ENCODE measurements at places on chromosomes 1 and 21. TPM values are rescaled to one million over a fixed set of nuclear protein-coding genes. Genes with fewer than 3 reads are reported as not detected.
A peak's percentile ranks its signal among the peaks of the same experiment; 100 is the strongest.

ITLN2 gene
- not detected for total RNA-seq

DNA sequence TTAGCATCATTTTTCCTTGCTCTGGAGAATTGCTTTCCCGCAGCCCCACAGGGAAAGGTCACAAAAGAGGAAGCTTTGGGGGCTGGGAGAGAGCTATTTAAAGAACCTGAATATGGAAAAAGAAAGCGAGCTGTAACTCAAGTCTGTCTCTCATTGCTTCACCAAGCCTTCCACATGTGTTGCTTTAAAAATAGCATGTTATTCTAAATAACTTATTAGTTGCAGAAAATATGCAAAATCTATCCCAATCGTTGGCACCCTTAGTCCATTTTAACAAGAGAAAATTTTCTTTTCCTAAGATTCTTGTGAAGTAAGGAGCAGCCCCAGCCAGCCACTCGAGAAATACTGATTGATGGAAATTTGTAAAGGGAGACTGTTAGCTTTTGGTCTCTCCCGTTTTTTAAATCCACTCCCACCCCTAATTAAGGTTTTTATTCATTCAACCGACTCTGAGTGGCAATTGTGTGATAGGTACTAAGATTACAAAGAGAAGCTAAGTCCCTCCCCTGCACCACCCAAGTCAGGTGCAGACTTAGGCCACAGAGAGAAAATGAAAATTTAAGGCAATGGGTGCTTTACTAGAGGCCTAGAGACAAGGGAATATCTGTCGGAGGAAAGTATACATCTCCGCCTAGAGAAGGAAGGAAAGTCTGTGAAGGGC is 802 bp downstream of the CYP4X1 start:
- H3K4me3 ChIP-seq = peak overlapping the region; percentile 71
- peaks cover 21% of the 10 kb centered on the region for H3K4me1 ChIP-seq
- H3K27me3 ChIP-seq = no peaks in the 10 kb centered on the region
- no peak for DNase-seq
- no peaks in the 10 kb centered on the region for H3K36me3 ChIP-seq

GRCh38 chr21:37932936-37933335 is 16.7 kb upstream of the KCNJ6 start:
- H3K4me3 ChIP-seq = no peak overlapping the region
- H3K27me3 ChIP-seq = peaks cover 11% of the 10 kb centered on the region
- DNase-seq = no peak
- H3K4me1 ChIP-seq = no peaks in the 10 kb centered on the region

DNA sequence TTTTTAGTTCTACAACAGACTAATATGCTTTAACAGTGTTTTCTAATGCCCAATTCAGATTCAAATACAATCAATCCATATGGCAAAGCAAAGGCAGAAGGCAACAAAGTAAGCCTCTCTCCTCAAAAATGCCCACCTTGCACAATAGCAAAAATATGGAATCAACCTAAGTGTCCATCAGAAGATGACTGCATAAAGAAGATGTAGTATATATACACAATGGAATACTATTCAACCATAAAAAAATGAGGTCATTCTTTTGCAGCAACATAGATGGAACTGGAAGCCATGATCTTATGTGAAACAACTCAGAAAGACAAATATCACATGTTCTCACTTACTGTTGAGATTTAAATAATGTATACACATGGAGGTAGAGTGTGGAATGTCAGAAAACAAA is 80.7 kb downstream of the EIF4G3 start:
- H3K27me3 ChIP-seq = no peaks in the 10 kb centered on the region
- H3K36me3 ChIP-seq = peaks cover 39% of the 10 kb centered on the region
- no peak overlapping the region for H3K4me3 ChIP-seq
- no peak overlapping the region for H3K27ac ChIP-seq
- no peak for DNase-seq

DNA sequence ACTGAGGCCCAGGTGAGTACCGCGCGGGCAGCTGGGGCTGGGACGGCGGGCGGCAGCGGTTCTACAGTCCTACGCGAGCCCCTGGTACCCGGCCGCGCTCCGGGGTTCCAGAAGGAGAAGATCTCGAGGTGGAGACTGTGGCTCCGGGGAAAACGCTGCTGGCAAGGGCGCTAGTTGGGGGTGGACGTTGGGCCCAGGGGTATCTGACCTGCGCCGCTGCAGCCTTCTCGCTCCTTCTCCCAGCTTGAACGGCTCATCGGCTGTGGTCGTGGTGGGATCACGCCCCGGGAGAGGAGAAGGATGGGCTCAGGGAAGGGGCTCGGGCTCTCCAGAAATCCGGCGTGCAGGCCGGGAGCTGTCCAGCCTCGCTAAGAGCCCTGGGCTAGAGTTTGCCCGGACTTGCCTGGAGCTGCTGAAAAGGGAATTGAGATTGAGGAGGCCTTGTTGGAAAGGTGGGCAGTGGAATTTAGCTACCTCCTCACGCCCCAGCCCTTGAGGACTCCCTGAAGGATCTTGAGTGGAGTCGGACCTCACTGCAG is 1.1 kb upstream of the POU3F1 start:
- no peaks in the 10 kb centered on the region for H3K36me3 ChIP-seq
- peak overlapping the region; percentile 76 for H3K4me3 ChIP-seq
- H3K4me1 ChIP-seq = no peaks in the 10 kb centered on the region
- no peak for DNase-seq
- peaks cover 25% of the 10 kb centered on the region for H3K27me3 ChIP-seq

DNA sequence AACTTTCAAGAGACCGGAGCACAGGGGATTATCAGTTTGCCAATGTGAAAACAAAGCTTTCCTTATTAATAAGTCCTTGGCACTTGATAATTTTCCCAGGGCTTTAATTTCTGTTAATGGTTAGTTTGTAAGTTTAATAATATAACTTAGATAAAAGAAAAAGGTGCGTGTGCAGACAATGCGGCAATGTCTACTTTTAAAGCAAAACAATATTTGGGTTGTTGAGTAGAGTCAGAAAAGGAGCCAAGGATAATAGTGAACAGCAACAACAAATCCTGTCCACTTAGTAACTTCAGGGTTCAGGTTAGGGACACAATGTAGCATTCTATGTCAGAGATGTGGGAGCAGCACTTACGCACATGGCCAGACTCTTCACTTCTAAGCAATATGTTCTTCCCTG is 469.6 kb upstream of the NFIA start:
- no peaks in the 10 kb centered on the region for H3K36me3 ChIP-seq
- no peaks in the 10 kb centered on the region for H3K27me3 ChIP-seq
- H3K4me3 ChIP-seq = no peak overlapping the region
- no peak overlapping the region for H3K27ac ChIP-seq
- H3K4me1 ChIP-seq = no peaks in the 10 kb centered on the region
- no peak for DNase-seq

GRCh38 chr1:109625601-109626560 is 6.2 kb downstream of the AMPD2 start:
- no peak for DNase-seq

GRCh38 chr1:68799096-68799495 is 302.2 kb upstream of the DEPDC1 start:
- H3K27me3 ChIP-seq = no peaks in the 10 kb centered on the region
- DNase-seq = no peak
- H3K4me1 ChIP-seq = no peaks in the 10 kb centered on the region

GRCh38 chr1:8845104-8846097 is 28.0 kb upstream of the RERE start:
- H3K4me3 ChIP-seq = no peak overlapping the region
- peaks cover 5% of the 10 kb centered on the region for H3K36me3 ChIP-seq
- no peak for DNase-seq
- peaks cover 4% of the 10 kb centered on the region for H3K4me1 ChIP-seq
- H3K27me3 ChIP-seq = peaks cover 12% of the 10 kb centered on the region

GRCh38 chr1:178150610-178151009 is 56.7 kb downstream of the RASAL2 start:
- no peak for DNase-seq
- no peaks in the 10 kb centered on the region for H3K36me3 ChIP-seq
- no peak overlapping the region for H3K4me3 ChIP-seq
- H3K4me1 ChIP-seq = peaks cover 37% of the 10 kb centered on the region
- H3K27me3 ChIP-seq = no peaks in the 10 kb centered on the region
- peak overlapping the region; percentile 42 for H3K27ac ChIP-seq

DNA sequence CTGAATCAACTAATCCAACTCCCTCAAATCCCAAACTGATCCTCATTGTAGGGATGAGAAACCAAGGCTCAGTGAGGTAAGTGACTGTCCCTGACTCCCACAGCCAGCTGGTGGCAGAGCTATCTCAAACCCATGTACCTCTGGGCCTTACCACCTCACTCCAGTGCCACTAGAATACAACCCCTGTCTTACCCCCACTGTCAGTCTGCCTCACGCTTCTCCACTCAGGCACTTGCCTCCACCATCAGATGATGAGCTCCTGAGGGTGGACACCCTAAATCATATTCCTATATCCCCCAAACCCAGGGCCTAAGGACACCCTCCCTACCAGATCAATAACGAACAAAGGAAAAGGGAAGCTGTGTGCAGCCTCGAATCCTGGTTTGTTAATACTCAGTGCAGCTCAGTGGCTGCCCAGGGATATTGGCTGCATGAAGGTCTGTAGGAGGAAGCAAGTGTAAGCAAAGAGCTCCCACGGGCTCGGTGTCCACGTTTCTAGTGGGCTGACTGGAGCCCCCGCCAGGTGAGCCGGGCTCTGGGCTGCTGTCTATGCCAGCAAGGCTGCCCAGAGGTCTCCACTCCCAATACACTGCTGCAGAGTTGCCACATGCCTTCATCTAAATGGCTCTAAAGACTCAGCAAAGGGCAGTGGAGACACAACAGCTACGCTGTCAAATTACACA is 533.4 kb downstream of the MATN1 start:
- peaks cover 5% of the 10 kb centered on the region for H3K4me1 ChIP-seq
- H3K36me3 ChIP-seq = no peaks in the 10 kb centered on the region
- H3K27me3 ChIP-seq = peaks cover 19% of the 10 kb centered on the region
- no peak overlapping the region for H3K27ac ChIP-seq
- DNase-seq = no peak
